NCI-H187 (cell line): ENCODE measurements at places on chromosomes 12 and 14.

DNA sequence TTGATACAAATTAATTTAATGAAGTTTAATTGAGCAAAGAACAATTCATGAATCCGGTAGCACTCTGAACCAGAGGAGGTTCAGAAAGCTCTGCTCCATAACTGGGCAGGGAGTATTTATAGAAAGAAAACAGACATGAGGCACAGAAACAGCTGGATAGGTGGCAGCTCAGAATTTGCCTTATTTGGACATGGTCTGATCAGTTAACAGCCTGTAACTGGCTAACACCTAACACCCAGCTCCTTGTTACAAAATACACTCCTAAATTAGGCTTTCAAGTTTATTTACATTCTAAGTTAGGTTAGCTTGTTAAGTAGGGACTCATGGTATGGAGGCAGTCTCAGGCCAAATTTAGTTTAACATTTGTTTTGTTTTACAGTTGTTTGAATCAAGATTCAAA lies 67.8 kb upstream of the TMCC3 start:
- DNase-seq, result no peak

- no peak for DNase-seq
Measured at GRCh38 chr12:95182868-95183415, 34.3 kb downstream of the FGD6 start.

DNA sequence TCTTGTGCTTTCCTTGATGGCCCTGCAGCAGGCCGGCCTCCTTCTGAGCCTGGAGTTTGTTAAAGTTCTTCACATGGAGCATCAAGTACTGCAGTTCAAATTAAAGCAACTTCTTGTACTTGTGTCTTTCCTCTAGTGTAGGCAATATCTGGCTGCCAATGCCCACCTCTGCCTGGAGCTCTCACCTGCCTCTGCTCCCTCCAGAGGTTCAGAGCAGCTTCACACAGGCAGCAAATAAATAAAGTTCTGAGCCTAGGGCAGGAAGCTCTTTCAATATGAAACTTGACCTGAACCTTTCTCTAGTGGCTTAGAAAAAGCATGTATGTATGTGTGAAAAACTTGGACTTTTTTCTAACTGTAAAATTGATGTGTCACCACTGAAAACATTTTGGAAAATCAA lies 65.9 kb downstream of the ITPR2 start:
- no peak for DNase-seq

- DNase-seq, result no peak
Measured at GRCh38 chr12:101327051-101327450, 47.1 kb downstream of the UTP20 start.

DNA sequence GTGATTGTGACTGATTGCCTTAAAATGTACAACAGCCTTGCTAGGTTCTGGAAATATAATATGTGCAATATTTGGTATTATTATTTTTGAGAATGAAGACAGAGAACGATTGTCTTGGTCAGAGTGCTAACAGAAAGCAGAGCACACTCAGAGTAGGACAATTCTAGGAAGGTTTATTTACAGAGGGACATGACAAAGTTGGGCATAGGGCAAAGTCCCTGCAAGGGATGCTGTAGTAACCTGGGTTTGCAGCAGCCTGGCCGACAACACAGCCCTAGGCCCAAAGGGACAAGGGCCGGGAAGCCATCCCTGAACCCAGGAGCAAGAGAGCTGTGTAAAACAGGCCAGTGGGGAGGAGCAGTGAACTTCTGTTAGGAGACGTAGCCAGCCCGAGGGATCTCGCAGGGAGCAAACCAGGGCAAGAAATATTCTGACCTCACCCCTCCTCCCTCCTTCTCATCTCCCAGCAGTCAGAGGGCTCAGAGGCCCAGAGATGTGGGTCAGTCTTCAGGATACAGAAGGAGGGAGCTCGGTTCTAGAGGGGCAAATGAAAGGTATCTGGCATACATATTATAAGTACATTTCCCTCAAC lies 51.0 kb upstream of the FERMT2 start:
- DNase-seq, result no peak

- DNase-seq, result no peak
Measured at GRCh38 chr12:12474931-12475795, 87.5 kb downstream of the DUSP16 start.

- DNase-seq, result no peak
Measured at GRCh38 chr14:94180655-94181271, 6.6 kb downstream of the PPP4R4 start.

GRCh38 chr14:84465880-84466279 lies 1064.1 kb upstream of the FLRT2 start:
- DNase-seq, result no peak

DNA sequence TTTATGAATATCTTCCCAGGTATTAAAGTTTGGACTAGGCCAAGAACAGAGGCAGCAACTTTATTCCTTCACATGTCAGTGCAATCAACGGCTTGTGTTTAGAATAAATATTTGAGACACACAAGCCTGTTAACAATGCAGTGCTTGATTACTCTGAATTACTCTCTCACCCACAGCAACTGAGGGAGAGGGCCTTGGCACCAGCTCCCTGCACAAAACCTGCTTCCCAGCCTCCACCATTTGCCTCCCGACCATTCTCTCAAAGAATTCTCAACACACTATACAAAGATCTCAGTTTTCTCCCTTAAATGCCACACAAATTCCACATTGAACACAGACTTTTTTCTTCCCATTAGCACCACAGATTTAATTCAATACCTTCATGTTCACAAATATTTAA lies 77.0 kb downstream of the STON2 start:
- DNase-seq, result no peak

DNA sequence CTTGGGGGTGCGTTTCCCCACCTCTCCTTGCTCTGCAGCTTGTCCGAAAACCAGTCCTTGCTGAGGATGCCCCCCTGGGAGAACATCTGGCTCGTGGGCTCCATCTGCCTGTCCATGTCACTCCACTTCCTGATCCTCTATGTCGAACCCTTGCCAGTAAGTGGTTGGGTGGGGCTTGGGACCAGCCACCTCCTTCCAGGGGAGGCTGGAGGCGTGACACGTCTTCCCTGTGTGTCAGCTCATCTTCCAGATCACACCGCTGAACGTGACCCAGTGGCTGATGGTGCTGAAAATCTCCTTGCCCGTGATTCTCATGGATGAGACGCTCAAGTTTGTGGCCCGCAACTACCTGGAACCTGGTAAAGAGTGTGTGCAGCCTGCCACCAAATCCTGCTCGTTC lies 57.5 kb downstream of the ANAPC7 start:
- no peak for DNase-seq

DNA sequence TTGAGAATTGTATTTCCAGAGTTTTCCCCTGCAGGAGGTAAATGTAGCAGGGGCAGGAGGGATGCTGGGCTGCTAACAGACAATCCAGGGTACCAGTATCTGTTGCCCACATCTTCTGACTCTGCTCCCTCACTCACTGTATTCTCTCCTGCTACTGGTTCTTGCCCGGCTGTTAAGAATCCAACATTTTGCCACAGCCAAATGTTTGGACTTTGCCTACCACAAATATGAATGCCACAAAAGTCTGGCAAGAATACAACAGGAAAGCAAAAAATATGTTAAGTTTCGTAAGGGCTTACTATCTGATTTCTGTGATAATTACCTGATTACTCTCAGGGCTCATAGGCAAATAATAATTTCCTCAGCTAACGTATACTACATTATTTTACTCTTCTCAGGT lies 160.0 kb downstream of the BCAT1 start:
- no peak for DNase-seq

- no peak for DNase-seq
Measured at GRCh38 chr14:95340201-95340697, 20.5 kb upstream of the CLMN start.

- no peak for DNase-seq
Measured at GRCh38 chr12:63870838-63871237, 26.3 kb downstream of the SRGAP1 start.

DNA sequence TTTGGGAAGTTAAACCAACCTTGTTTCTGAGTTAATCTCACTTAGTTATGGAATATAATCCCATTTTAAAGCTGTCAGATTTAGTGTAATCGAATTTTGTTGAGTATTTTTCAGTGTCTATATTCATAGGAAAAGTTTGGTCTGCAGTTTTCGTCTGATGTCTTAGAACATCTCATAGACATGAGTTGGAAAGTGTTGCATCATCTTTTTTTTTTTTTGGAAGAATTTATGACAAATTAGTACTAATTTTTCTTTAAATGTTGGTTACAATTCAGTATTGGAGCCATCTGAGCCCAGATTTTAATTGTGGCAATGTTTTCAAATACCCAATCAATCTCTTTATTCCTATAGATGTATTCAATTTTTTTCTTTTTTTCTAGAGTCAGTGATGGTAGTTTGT lies 27.9 kb downstream of the C12orf50 start:
- DNase-seq, result no peak

- no peak for DNase-seq
Measured at GRCh38 chr12:127278351-127278750, 988.6 kb upstream of the TMEM132C start.

DNA sequence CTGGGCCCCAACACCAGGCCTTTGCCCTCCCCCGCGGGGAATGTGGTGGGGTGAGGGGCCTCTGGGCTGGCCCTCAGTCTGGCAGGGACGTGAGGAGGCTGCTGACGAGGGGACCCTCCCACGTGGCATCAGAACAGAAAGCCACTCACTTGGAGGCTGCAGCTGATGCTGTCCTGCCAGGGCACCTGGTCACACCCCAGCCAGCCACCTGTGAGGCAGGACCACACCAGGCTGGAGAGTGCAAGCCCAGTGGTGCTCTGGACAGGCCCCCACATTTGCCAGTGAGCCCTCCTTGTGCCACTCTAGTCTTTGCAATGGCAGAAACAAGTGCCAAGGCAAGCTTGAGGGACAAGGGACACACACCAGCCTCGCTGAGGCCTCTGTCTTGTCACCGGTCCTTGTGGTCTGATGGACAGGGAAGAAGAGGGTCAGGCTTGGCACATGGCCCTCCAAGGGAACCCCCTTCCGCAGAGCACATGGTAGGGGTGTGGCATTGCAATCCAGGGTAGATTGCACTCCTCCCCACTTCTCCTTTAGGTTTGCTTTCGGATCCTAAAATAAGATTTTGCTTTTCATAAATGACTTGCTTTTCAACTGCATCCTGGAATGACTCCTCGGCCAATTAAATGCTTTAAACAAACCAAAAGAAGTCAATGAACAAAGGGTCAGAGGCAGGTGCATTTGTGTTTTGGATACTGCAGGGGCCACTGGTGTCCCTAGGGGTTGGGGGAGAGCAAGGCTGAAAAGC lies 53.7 kb downstream of the CCDC88C start:
- no peak for DNase-seq

DNA sequence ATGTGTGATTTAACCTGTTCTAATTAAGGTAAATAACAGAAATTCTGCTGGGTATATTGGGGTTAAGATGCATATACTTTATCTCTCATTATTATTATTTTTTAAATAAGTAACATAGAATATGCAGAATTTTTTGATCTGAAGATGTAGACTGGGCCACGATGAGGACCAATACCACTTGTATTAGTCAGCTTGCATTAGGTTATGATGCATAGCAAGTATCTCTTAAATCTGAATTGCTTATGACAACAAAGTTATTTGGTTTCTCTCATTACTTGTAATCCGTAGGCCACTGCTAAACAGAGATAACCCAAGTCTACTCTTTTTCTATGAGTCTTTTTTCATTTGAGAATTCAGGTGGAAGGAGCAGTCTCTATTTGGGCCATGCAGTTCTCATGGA lies 145.5 kb upstream of the NOVA1 start:
- DNase-seq, result no peak

GRCh38 chr14:24909523-24910302 lies 140.2 kb downstream of the STXBP6 start:
- DNase-seq, result no peak
